ENCODE measurements at places on chromosomes 3 and 15.

DNA sequence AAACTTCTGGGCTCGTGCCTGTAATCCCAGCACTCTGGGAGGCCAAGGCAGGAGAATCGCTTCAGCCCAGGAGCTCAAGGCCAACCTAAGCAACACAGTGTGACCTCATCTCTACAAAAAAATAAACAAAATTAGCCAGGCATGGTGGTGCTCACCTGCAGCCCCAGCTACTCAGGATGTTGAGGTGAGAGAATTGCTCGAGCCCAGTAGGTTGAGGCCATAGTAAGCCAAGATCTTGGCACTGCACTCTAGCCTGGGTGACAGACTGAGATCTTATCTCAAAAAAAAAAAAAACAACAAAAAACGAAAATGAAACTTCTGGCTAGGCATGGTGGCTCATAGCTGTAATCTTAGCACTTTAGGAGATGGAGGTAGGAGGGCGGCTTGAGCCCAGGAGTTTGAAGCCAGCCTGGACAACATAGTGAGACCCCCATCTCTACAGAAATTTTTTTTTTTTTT is 53.7 kb downstream of the PIK3CB start:
- no peaks in the 10 kb centered on the region for H3K4me1 ChIP-seq
- H3K4me3 ChIP-seq = no peak overlapping the region
- H3K27me3 ChIP-seq = no peaks in the 10 kb centered on the region
- H3K27ac ChIP-seq = no peak overlapping the region

GRCh38 chr3:9606108-9606507 is 43.2 kb upstream of the MTMR14 start:
- H3K36me3 ChIP-seq = no peaks in the 10 kb centered on the region
- H3K27ac ChIP-seq = no peak overlapping the region
- H3K4me1 ChIP-seq = no peaks in the 10 kb centered on the region
- H3K27me3 ChIP-seq = no peaks in the 10 kb centered on the region
- H3K4me3 ChIP-seq = no peak overlapping the region

DNA sequence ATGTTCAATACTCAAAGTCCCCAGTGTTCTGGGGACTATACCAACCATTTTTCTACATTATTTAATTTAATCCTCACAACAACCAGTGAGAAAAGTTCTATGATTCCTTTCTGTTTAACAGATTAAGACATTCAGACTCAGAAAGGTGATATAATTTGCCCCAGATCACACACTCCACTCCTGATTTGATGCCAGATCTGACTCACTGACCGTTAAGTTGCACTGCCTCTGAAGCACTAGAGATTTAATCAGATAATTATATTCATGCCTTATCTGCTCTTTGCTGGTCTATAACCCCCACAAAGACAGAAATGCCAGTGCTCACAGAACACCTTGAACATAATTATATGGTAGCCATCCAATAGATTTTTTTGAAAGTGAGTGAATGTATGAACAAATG is 501.0 kb downstream of the IGSF11 start:
- no peak overlapping the region for H3K4me3 ChIP-seq
- DNase-seq = no peak
- no peaks in the 10 kb centered on the region for H3K4me1 ChIP-seq

DNA sequence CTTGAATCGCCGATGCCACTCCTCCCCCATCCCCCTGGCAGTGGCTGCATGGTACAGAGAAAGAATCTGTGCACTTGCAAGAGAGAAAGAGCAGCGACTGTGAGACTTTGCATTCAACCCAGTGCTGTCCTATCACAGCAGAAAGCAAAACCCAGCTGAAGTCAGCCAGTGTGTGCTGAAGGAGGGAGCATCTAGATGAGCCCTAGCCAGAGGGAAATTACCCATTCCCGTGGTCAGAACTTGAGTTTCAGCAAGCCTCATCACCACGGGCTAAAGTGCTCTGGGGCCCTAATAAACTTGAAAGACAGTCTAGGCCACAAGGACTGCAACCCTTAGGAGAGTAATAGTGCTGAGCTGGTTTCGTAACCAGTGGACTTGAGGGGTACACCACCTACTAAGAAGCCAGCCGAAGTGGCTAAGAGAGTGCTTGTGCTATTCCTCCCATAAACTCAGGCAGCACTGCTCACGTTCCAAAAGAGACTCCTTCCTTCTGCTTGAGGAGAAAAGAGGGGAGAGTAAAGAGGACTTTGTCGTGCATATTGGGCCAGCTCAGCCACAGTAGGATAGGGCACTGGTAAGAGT is 15.2 kb upstream of the PIK3R4 start:
- DNase-seq = no peak
- no peaks in the 10 kb centered on the region for H3K36me3 ChIP-seq
- H3K4me3 ChIP-seq = no peak overlapping the region
- no peaks in the 10 kb centered on the region for H3K27me3 ChIP-seq
- H3K4me1 ChIP-seq = no peaks in the 10 kb centered on the region
- H3K27ac ChIP-seq = no peak overlapping the region

DNA sequence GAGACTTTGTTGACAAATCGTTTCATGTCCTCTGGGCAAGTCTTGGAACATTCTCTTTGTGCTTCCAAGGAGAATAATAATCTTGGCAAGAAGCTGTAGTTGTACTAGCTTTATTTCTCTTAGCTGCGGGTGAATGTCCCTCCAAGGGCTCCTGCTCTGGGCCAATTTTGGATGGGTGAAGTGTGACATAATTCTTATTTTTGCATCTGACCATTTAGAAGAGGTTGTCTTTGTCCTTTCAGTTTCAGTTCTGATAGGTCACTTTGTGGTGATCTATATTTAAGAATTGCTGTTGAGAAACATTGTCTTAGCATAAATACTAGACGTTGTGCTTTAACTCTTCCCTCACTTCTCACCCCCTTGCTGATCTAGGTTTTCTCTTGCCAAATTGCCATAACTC is 164.8 kb upstream of the RORA start:
- no peaks in the 10 kb centered on the region for H3K27me3 ChIP-seq
- DNase-seq = no peak
- no peak overlapping the region for H3K27ac ChIP-seq
- H3K36me3 ChIP-seq = no peaks in the 10 kb centered on the region
- no peak overlapping the region for H3K4me3 ChIP-seq

GRCh38 chr3:197027151-197027895 is 2.3 kb downstream of the MELTF start:
- peaks cover 10% of the 10 kb centered on the region for H3K4me1 ChIP-seq
- DNase-seq = no peak
- no peaks in the 10 kb centered on the region for H3K36me3 ChIP-seq
- no peak overlapping the region for H3K27ac ChIP-seq
- no peaks in the 10 kb centered on the region for H3K27me3 ChIP-seq
- H3K4me3 ChIP-seq = no peak overlapping the region

DNA sequence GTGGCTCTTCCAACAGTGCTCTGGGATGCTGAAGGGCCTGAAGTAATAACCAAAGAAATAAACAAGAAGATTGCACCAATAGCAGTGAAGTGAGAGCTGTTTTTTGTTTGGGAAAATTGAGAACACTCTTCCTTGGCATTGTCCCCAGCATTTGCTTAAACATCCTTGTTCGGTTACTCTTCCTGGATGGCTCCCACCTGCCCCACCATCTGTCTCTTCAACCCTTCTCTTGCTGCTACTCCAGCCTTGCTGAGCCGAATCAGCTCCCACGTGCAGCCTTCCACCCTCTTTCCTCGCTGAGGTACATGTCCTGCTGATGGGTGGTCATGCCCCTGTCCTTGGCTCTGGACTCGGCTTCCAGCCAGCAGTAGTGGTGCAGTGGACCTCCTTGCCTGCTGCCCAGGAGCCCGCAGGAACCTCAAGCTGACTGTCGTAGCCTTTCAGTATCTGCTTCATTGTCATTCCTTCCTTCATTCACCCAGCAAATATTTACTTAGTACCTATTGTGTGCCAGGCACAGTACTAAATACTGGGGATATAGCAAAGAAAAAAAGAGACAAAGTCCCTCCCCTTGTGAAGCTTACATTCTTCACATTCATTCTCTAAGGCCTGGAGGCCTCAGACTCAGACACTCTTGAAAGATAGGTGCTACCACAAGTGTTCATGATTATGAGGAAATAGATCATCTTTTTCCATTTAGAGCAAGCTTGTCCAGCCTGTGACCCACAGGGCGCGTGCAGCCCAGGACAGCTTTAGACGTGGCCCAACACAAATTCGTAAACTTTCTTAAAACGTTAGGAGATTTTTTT is 17.1 kb upstream of the VILL start:
- no peak overlapping the region for H3K4me3 ChIP-seq
- H3K36me3 ChIP-seq = no peaks in the 10 kb centered on the region
- no peak overlapping the region for H3K27ac ChIP-seq
- no peaks in the 10 kb centered on the region for H3K27me3 ChIP-seq
- H3K4me1 ChIP-seq = no peaks in the 10 kb centered on the region
- DNase-seq = no peak

GRCh38 chr15:47897525-47897924 is 180.2 kb downstream of the SEMA6D start:
- H3K4me1 ChIP-seq = no peaks in the 10 kb centered on the region
- no peak for DNase-seq
- H3K4me3 ChIP-seq = no peak overlapping the region
- H3K36me3 ChIP-seq = no peaks in the 10 kb centered on the region
- no peak overlapping the region for H3K27ac ChIP-seq

DNA sequence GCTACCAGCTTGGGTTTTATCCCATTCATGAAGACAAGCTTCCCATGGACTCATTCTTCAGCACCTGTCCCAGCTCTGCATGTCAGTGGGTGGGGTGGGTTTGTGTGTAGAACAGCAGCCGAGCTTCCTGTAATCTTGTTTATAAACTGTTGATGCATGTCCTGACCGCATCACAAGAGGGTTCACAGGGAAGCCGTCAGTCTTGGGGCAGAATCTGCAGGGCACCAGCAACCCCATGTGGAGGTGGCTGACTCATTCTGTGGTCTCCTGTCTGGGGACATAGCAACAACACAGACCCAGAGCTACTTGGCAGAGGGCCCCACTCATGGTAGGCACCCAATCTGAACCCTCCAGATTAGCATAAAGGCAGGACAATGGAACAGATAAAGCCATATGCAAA is 35.6 kb downstream of the DAPK2 start:
- H3K27ac ChIP-seq = no peak overlapping the region
- peaks cover 34% of the 10 kb centered on the region for H3K4me1 ChIP-seq

GRCh38 chr3:13513051-13513912 is 33.2 kb downstream of the HDAC11 start:
- H3K36me3 ChIP-seq = no peaks in the 10 kb centered on the region
- no peak for DNase-seq
- H3K4me3 ChIP-seq = no peak overlapping the region
- no peaks in the 10 kb centered on the region for H3K27me3 ChIP-seq

GRCh38 chr15:65902373-65902772 is 33.1 kb downstream of the RAB11A start:
- no peaks in the 10 kb centered on the region for H3K4me1 ChIP-seq
- H3K36me3 ChIP-seq = no peaks in the 10 kb centered on the region

GRCh38 chr3:153096731-153097131 is 65.3 kb upstream of the RAP2B start:
- no peak overlapping the region for H3K4me3 ChIP-seq
- H3K4me1 ChIP-seq = peaks cover 3% of the 10 kb centered on the region
- peak; percentile 76 for DNase-seq
- no peaks in the 10 kb centered on the region for H3K27me3 ChIP-seq
- H3K36me3 ChIP-seq = no peaks in the 10 kb centered on the region

- no peak for DNase-seq
- no peaks in the 10 kb centered on the region for H3K4me1 ChIP-seq
- no peak overlapping the region for H3K27ac ChIP-seq
- H3K4me3 ChIP-seq = no peak overlapping the region
- H3K27me3 ChIP-seq = no peaks in the 10 kb centered on the region
These were observed 15.3 kb downstream of the PIGB start for GRCh38 chr15:55334371-55334770.

GRCh38 chr3:187848401-187848800 is 103.1 kb upstream of the BCL6 start:
- peaks cover 4% of the 10 kb centered on the region for H3K4me1 ChIP-seq
- H3K27me3 ChIP-seq = no peaks in the 10 kb centered on the region

DNA sequence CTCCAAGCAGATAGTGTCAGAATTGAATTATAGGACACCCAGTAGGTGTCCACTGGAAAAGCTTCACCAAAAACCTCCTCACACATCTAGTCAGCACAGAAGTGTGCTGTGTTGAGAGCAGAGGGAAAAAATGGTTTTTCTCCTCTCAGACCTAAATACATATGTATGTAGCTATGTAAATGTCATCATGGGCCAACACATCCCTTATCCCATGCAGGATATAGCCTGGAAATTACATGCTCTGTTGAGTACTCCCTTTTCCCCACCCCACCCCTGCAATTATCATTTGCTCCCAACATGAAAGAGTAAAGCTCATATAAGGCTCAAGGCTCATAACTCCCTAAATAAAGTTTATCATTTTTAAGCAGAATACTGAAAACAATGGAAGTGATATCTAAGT is 35.7 kb downstream of the DLG1 start:
- H3K27me3 ChIP-seq = no peaks in the 10 kb centered on the region
- DNase-seq = no peak
- no peaks in the 10 kb centered on the region for H3K36me3 ChIP-seq
- no peak overlapping the region for H3K4me3 ChIP-seq
- H3K4me1 ChIP-seq = no peaks in the 10 kb centered on the region
- no peak overlapping the region for H3K27ac ChIP-seq

GRCh38 chr15:78071383-78071782 is 6.1 kb downstream of the TBC1D2B start:
- peak overlapping the region; percentile 58 for H3K27ac ChIP-seq
- no peak overlapping the region for H3K4me3 ChIP-seq
- no peaks in the 10 kb centered on the region for H3K36me3 ChIP-seq
- H3K27me3 ChIP-seq = no peaks in the 10 kb centered on the region

GRCh38 chr3:13064159-13064868 is 8.9 kb downstream of the IQSEC1 start:
- no peaks in the 10 kb centered on the region for H3K4me1 ChIP-seq
- H3K27ac ChIP-seq = no peak overlapping the region
- no peak overlapping the region for H3K4me3 ChIP-seq

- no peak overlapping the region for H3K27ac ChIP-seq
- no peak for DNase-seq
- H3K4me3 ChIP-seq = no peak overlapping the region
- no peaks in the 10 kb centered on the region for H3K27me3 ChIP-seq
These were observed 20.3 kb upstream of the INSYN1 start for GRCh38 chr15:73773428-73773827.
